ENCODE measurements at places on chromosomes 12 and 14.

DNA sequence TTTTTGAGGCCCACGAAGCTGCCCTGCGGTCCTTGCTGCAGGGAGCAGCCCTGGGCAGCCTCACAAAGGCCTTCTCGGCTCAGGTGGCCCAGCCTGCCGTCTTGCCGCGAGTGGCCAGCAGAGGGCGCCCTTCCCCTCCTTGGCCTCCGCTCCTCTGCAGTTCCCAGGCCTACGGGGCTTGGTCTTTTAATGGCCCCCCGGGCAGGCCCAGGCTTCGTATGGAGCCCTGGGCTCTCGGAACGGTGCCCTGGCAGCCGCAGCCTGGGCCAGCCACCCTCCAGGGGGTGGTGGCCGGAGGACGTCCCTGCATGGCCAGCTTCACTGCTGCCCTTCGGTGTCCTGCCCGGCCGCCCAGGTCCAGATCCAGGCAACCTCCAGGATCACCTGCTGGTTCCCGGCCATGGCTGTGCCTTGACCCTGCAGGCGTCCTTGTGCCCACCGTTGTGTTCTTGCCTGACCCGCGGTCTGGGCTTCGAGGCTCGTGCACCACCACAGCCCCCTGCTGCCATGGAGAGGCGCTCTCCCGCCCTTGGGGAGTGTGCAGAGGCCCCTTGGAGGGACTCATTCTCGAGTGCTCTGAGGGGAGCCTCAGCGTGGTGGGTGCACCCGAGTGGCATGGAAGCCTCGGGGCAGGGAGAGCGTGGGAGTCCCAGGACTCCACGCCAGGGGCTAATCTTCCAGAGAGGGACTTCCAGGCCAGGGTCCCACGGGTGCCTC lies 9.4 kb downstream of the ASPG start:
- DNase-seq, result peak; percentile 68

GRCh38 chr12:49131894-49132461 lies 783 bp upstream of the TUBA1B start:
- DNase-seq, result no peak

GRCh38 chr14:92093320-92093719 lies 13.1 kb downstream of the ATXN3 start:
- DNase-seq, result no peak

DNA sequence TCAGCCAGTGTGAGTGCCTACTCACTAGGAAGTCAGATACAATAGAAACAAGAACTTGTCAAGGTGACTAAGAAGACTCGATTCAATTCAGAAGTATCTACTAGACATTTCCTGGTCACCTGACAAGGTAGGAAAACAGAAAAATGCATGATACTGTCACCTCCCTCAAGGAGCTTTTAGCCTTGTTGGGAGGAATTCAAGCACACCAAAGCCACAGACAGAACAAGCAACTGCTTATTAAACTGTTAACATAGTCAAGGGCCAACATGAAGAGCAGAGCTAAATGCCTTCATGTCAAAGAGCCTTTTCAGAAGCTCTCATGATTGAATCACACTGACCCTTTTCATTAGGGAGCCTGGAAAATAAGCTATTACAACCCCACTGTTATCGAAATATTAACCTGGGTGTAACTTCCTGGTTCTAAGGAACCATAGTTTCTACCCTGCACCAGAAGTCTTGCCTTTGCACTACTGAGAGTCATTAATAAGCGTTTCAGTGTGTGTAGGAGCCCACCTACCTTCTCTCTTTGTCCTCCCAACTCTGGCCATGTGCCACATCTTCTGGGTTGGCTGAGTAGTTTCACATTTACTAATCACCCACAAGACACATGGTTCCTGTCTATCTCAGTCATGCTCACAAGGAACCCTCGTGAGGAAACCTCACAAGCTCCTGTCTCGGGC lies 31.0 kb upstream of the LGALS3 start:
- peak; percentile 54 for DNase-seq

GRCh38 chr14:99441157-99441870 lies 39.3 kb downstream of the SETD3 start:
- no peak for DNase-seq

DNA sequence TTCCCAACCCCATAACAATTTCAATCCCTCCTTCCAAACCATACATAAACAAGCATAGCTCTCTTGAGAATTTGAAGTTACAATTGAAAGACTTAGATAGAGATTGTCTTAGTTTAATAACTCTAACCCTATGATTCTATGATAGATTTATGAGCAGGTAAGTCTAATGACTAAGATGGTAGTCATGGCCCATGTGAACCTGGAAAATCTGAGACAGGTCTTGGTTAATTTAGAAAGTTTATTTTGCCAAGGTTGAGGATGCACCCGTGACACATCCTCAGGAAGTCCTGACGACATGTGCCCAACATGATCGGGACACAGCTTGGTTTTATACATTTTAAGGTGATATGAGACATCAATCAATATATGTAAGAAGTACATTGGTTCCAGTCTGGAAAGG lies 248.8 kb downstream of the KCNH5 start:
- no peak for DNase-seq

DNA sequence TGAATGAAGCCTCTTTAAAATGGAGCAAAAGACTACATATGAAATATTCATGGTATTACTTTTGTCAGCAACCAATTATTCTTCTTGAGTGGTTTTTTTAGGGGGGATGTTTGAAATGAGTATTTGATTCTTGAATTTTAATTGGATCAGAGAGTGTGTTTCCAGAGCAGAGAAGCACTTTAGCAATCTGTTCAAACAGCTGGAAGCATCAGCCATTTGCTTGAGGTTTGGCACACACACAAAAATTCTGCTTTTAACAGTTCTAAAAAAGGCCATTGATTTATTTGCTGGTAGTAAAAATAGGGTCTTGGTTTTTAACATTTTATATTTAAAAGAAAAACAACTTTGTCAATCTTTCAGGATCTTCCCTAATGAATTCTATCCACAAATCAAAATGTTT lies 292.7 kb downstream of the LRFN5 start:
- no peak for DNase-seq

DNA sequence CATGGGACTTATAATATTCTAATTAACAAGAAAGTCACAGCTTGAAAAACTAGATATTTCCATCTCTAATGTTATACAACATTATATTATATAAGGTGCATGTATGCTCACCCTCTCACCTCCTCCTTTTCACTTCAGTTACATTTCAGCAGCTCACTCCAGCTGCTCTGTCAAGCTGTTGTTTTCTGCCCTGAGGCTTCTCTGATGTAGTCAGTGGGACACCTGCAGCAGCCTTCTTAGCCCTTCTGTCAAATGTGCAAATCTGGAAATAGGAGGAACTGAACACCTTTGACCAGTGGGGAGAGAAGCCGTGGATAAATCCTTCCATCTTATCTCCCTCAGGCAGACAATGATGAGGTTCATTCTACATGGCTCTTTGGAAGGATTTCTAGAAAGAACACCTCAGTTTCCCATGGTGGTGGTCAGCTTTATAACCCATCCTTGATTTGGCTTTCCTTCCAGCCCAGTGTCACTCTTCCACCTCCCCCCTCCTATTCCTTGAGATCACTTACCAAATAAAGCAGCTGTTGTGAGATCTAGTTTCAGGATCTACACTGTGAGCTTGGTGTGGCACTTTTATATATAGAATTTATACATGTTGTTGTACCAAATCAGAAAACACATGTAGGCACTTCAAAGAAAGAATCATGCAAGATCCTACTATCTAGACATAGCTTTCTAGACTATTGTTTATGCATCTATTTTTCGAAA lies 79.6 kb upstream of the STK38L start:
- no peak for DNase-seq
